ENCODE measurements at places on chromosomes 3 and 15. TPM values are rescaled to one million over a fixed set of nuclear protein-coding genes. Genes with fewer than 3 reads are reported as not detected.

The PPP1R14D gene
- total RNA-seq: not detected

The CTDSPL gene
- total RNA-seq: 37.4 TPM

The ALPK3 gene
- total RNA-seq: 0.97 TPM

The SLC38A3 gene
- not detected for total RNA-seq
